ENCODE measurements at places on chromosomes 16 and 17.

GRCh38 chr16:66649636-66650205 lies 45.2 kb downstream of the CMTM3 start:
- DNase-seq, result no peak

DNA sequence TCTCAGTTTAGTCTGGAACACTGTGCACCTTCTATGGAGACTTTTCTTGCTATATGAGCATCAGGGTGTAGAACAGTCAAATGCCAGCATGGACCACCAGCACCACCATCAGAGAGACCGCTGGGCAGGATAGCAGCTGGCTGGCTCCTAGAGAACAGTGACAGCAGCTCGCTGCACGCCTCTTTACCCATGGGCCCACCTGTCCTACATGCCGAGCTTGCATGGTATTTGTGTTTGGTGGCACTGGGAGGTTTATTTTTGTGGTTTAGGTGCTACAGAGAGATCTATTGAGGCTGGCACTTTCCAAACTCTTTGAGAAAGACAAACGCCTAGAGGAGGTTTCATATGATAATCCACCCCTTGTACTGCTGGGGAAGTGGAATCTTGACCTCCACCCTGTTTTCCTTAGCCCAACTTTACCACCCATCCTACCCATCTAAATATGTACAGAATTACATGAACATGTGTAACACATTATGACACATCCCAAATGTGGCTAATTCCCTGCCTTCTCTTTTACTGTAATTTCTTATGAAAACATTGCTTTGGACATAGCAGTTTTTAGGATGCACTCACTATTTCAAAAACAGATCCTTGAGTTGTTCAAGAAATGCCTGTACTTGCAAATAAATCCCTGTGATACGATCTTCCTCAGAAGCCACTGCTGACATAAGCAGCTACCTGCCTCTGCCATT lies 46.3 kb downstream of the COG7 start:
- no peak for DNase-seq

DNA sequence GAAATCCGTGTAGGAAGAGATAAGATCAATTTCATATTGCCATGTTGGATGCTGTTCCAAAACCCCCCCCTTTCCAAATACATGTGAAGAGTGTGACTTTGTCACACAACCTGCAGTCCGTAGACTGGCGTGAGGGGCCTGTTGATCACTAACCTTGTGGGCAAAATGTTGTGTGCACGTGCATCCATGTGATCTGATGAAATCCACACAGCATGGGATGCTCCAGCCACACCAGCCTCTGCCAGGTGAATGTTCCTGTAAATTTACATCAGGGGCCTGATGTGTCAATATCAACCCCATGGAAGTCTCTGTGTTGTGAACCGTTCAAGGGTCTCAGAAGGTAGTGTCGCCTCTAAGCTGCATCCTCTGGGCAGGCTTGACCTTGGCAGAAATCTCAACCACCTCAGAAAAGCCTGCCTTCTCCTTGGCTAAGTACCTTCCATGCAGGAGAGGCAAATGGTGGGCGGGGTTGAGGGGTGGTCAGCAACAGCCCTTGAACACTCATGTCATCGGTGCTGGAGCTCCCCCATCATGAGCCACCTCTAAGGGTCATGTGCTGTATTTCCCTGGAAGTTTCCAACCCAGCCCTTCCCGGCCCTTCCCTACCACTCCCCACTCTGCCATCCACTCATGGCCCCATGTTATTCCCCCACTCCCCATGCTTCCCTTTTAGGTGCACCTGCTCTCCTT lies 78.2 kb upstream of the DNAH17 start:
- DNase-seq, result no peak

DNA sequence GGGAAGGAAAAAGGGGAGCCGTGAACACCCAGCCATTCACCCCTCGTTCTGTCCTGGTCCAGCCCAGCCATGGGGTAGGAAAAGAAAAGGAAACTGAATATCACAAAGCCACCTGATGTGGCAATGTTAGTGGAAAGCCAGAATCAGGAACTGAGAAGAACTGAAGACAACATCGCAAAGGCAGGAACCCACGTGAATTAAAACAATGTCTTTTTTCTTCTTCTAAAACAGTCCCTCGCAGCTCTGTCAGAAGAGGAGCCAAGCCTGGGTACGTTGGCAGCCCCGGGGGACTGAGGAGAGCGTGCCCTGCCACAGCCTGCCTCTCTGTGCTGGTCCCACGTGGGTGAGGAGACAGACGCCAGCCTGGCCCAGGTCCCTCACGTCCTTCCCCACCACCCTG lies 55.0 kb downstream of the ZNF423 start:
- DNase-seq, result no peak

- DNase-seq, result no peak
These were observed 800 bp downstream of the ZNF747 start for GRCh38 chr16:30533748-30534367.

- DNase-seq, result no peak
These were observed 184.4 kb upstream of the HS3ST3A1 start for GRCh38 chr17:13785981-13786598.

DNA sequence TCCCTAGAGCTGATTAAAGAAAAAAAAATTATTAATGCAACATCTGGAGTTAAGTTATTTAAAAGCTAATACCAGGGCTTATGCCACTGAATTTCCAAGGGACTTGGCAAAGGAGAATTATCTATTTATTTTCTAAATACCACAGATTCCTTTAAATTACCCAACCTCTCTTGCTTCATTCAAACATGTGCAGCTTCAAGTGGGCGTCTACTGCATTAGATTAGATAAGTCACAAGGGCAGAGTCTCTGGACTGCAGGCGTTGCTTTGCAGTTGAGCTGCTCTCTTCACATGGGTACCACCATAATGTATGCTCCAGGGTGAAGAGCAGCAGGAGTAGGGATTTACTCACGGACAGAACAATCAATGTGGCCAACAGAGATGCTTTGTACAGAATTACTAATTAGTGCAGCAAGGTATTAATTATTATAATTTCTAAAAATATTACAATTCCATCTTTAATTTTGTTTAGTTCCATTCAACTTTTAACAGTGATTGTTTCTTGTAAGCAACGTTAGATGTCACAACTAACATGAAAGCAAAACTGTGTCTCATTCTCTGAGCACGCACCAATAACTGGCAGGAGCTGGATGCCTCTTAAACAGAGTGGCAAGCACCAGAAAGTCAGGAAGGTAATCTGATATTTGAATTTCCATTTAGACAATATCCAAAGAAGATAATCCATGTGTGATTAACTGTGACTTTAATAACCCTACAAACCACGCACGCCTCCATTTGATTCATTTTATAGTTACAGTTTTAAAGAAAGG lies 214.2 kb downstream of the STX8 start:
- no peak for DNase-seq

DNA sequence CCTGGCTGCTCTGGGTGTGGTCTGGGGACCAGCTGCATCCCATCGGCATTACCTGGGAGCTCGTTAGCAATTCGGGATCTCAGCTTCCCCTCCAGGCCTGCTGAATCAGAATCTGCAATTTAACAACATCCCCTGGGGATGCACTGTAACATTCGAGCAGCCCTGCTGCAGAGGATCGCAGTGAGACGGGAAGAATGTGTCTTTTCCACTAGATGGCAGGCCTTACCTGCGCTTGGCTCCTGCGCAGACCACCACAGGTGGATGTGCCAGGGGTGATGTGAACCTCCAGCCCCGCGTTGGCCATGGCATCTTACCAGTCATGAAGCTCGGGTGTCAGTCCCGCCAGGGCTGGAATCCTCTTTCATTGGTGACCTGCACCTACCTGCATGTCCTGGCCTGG lies 209.9 kb downstream of the PRKCB start:
- DNase-seq, result no peak

GRCh38 chr16:72972878-72973571 lies 74.9 kb downstream of the ZFHX3 start:
- DNase-seq, result no peak

GRCh38 chr17:59950049-59950448 lies 14.5 kb downstream of the RNFT1 start:
- no peak for DNase-seq

DNA sequence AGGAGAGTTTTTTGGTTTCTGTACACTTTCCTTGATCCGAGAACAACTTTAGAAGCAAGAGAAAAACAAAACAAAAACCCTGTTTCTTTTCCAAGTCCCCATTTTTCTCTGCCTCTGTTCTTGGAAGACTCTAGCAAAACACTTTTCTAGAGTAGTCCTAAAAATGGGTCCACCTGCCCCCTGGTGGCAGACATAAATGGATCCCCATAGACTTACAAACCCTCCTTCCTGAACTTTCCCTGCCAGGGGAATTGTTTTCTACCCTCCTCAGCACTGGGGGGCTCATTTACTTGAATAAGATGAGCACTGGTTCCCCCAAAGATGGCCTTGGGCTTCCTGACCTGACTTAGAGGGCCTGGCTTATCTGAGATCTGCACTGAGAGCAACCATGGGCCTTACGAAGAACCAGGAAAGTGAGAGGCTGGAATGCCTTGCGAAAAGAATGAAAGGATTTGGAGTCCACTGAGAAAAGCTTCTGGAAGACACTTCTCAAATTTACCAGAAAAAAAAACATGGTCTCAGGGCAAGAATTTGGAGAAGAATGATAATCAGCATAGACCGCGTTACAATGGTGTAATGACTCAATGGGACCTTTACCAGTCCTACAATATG lies 48.0 kb upstream of the CDYL2 start:
- no peak for DNase-seq

DNA sequence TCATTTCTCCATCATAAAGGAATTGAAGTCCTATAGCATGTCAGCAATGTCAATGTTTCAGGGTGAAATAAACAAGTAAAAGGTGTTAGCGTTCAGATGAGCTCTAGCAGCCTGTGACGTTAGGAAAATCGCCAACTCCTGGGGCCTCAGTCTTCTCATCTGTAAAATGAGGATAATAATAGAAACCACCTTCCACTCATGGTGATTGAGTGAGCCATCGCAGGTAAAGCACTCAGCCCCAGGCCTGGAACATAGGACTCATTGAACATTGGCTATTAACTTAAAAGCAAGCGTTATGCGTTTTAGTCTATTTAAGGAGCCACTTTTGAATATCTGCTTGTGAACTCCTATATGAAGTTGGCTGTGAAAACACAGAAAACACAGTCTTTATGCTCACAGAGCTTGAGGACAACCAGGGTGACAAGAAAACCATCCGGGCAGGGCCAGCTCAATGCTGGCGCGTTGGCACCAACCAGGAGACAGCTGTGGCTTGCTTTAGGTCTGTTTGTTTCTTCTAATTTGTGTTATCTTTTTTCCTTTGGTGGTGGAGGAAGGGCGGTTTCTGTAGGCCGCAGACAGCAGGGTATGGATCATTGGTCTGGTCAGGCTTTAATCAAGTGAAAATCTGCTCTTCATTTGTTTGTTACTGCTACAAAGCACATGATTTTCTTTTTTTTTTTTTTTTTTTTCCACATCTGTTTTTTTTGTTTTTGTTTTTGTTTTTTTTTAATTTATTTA lies 35.7 kb upstream of the MED9 start:
- DNase-seq, result no peak

GRCh38 chr16:89184933-89185794 lies 13.6 kb downstream of the CDH15 start:
- DNase-seq, result no peak

DNA sequence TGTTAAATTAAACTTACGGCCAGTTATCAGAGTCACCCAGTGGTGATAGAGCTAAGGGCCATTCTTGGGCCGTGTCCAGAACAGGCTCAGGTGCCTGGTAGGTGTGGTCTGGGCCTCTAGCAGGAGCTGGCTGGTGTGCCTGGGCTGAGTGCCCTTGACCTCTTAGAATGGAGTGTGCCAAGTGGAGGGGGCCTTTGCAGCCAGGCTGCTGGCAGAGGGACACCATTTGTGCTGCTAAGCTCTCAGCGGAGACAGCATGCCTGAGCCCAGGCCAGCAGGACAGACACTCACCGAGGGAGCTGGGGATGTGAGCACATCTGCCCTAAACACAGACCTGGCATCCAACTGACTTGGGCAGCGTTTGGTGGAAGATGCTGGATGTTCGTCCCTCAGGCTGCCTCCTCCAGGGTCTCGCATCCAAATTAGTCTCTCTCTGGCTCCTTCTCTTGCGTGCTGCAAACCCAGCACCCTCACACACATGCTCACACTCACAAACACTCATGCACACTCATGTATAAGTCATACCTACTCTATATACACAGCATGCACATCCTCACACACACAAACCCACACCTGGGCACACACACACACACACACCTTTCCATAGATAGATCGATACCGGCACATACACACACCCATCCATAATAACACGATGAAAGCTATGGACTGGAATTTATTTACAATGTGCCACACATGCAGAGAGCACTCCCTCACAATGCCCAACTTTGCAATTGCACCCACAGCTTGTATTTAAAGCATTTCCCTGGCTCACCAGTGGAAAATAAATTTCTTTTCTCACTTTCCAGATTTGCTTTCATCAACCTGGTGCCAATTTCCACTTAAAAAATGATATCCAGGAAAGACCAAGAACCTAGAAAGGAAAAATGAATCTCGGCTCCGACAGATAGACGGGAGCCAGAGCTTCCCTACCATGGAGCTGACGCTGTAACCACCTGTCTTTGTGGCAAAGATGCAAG lies 33.6 kb upstream of the CDH5 start:
- no peak for DNase-seq

DNA sequence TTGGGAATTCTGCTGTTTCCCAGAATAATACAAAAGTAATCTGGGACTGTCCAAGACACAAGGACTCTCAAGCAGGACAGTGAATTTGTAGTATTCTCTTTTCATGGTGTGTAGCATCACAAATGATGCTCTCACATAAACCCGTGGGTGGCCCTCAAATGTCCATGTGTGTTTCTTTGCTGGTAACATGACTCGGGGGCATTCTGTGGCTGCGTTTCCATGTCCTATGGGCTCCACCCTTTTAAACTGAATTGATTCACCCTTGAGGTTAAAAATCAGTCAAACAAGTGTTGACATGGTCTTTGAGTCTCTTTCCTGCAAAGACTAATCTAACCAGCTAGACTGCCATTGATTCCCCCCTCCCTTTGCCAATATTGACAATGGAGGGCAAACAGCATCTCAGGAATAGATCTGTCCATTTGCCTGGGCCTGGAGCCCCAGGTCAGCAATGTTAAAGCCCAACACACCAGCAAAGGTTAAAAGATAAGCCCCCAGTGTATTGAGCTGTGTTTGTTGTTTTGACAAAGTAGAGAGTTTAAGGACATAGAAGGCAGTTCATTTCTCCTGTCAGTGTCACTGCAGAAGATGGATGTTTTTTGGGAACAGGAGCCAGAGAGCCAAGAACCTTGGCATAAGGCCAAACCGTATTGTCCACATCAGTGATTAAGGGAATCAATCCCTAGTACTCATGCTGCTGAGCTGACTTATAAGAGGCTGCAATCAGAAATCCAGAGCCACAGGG lies 117.1 kb upstream of the COX10 start:
- no peak for DNase-seq

DNA sequence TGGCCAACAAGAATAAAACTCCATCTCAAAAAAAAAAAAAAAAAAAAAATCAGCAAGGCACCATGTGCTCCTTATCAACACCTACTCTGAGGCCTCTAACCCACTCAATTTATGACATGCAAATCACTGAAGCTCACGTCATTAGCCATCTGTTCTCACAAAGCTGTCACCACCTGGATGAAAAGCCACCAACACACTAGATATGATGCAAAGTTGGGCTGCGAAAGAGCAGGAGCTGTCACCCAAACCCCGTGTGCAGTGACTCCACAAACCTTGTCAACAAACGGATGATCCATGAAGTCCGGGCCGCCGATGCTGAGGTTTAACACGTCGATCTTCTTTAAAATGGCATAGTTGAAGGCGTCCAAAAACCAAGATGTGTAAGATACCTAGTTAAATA lies 25.3 kb downstream of the MBTPS1 start:
- no peak for DNase-seq

Data from thymus (tissue), 14 donors.